ENCODE measurements at places on chromosomes 12 and 14.

GRCh38 chr12:124454352-124454725, 113.1 kb downstream of the NCOR2 start:
- DNase-seq, result no peak

GRCh38 chr14:30295980-30296379, 263.0 kb upstream of the G2E3 start:
- DNase-seq, result no peak

DNA sequence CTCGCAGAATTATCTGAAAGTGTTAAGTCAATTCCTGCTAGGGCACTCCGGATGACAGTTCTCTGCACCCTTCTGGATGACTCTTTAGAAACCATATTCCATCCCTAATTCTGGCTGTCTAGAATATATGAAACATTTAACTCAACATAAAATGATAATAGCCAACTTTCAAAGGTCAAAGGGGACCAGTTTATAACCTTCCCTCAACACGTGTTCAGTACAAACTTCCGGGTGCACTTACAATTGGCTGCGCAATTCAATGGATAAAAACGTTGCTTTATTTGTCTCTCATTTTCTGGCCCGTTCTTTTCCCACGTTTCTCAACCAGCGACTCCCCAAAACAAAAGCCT, 1.3 kb downstream of the SBNO1 start:
- no peak for DNase-seq

- peak; percentile 12 for DNase-seq
These were observed 93.1 kb upstream of the EVL start for GRCh38 chr14:99971941-99972747.

DNA sequence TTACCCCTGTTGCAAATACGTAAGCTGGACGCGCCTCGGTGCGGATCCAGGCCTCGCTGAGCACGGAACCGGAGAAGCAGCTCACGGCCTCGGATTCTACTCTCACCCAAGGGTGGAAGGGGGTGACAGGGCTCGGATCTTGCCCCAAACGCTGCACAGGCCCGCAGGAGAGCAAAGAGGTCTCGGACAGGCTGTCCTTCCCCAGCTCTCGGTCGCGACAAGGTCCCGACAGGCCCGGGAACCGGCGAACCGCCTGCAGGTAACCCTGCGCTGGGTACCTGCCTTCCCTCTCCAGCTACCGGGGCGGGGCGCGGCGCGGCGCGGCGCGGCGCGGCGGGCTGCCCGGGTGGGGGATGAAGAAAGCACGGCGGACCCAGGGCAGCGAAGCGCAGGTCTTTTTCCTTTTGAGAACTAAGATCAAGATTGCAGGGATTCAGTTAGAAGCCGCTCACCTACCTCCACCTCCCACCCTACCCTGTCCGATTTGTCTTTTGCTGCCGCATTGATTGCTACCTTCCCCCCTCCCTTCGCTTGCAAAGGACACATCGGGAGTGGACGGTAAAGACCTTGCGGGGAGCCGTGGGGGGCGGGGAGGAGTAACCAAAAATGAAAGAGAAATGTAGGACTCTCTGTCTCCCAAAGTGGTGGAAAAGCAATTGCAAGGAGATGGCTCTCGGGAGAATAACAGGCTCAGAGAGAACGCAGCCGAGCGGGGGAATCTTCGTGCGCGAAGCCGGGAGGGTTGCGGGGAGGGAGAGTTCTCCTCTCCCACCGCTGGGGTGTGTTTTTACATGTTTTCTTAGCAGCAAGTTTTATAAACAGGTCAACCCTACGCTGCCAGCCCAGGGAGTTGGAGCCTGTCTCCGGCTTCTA, 8.4 kb upstream of the TBX3 start:
- DNase-seq, result no peak

- no peak for DNase-seq
These were observed 26.4 kb downstream of the MOK start for GRCh38 chr14:102278631-102278935.

GRCh38 chr12:9388379-9388778, 180.2 kb upstream of the PZP start:
- no peak for DNase-seq

- no peak for DNase-seq
These were observed 54.6 kb downstream of the NUAK1 start for GRCh38 chr12:106084014-106084671.

GRCh38 chr14:98175881-98176280, 1096.1 kb downstream of the BCL11B start:
- DNase-seq, result no peak

- no peak for DNase-seq
These were observed 151.0 kb downstream of the EPS8 start for GRCh38 chr12:15638231-15638630.

DNA sequence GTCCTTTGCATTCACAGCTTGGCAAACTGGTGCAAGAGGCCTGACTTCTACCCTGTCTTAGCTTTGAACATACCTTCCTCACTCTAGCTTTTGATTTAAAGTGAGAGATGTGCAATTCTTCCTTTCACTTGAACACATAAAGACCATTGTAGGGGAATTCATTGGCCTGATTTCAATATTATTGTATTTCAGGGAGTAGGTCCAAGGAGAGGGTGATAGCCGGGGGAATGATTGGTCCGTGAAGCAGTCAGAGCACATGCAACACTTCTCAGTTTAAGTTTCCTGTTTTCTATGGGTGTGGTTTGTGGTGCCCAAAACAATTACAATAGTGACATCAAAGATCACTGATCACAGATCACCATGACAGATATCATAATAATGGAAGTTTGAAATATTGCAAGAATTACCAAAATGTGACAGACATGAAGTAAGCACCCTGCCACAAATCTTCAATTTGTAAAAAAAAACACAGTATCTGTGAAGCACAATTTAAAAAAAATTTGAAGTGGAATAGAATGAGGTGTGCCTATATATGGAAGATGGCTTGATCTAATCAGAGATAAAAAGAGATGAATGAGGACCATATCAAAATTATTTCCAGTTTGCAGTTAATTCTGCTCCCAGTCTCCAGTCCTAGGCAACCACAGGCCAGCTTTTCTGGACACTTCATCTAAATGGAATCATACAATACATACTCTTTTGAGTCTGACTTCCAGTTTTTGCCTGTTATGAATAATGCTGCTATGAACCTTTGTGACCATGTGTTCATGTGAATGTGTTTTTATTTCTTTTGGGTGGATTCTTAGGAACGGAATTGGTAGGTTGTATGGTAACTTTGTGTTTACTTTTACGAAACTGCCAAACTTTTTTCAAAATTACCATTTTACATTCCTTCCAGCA, 23.2 kb downstream of the BORCS5 start:
- DNase-seq, result peak; percentile 8

DNA sequence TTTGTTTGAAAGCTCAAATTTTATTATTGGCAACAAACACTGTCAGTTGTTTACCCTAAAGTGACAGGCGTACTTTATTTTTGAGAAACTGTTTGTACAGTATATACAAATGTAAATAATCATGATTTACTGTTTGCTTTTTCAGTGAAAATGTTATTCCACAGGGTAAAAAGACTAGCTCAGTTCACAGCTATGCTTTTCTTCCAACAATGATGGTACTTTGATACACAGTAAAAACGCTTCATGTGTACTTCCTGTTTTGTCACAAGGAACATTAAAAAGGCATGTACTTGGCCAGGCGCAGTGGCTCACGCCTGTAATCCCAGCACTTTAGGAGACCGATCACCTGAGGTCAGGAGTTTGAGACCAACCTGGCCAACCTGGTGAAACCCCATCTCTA, 53.7 kb downstream of the MON2 start:
- DNase-seq, result no peak

DNA sequence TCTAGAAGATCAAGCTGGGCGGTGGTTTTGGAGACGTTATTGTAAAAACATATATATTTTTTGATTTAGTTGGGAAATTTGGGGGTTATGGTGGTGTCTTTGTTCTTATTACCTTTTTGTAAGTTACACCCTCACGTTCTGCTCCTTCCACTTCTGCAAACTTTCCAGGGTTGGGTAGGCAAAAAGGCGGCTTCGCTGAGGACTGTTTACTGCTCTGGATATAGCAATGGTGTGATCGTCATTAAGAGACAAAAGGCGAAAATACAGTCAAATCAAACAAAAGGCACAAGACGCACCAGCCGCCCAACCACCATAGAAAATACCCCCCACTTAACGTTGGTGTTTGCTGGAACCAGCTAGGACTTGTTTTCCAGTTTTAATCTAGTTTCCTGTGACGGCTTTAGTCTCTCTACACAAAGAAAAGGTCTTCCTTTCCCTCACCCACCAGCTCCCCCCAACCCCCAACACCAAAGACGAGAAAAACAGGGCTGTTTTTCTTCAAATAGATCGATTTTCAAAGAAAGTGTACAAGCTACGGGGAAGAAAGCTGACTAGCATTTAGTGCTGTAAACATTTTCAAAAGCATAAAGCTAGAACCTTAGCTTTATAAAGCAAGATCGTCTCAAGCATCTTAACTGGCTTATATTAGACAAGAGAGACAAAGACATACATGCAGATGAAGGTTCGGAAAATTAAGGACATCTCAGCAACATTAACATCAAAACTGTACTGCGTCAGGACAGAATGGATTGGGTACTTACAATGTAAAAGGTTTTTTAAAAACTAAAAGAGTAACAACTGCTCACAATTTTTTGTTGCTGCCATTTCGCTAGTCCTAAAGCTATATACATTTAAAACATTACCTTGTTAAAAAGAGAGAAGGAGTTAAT, 2.0 kb upstream of the SETD1B start:
- DNase-seq, result no peak

DNA sequence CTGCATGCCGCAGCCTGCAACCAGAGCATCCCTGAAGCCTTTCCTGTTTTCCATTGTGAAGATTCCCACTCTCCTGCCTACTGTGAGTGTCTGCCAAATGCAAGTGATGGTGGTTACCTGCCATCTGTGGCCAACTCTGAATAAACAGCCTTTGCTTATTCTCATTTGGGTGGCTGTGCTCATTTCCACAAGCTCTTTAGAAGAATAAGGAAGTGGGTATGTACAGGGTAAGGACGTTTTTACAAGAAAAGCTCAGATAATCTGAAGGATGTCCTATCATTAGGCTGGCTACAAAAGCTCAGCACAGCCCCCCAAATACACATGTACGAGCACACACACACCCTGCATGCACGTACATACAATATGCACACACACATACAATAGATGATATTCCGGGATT, 7.3 kb upstream of the RNASE1 start:
- DNase-seq, result no peak

DNA sequence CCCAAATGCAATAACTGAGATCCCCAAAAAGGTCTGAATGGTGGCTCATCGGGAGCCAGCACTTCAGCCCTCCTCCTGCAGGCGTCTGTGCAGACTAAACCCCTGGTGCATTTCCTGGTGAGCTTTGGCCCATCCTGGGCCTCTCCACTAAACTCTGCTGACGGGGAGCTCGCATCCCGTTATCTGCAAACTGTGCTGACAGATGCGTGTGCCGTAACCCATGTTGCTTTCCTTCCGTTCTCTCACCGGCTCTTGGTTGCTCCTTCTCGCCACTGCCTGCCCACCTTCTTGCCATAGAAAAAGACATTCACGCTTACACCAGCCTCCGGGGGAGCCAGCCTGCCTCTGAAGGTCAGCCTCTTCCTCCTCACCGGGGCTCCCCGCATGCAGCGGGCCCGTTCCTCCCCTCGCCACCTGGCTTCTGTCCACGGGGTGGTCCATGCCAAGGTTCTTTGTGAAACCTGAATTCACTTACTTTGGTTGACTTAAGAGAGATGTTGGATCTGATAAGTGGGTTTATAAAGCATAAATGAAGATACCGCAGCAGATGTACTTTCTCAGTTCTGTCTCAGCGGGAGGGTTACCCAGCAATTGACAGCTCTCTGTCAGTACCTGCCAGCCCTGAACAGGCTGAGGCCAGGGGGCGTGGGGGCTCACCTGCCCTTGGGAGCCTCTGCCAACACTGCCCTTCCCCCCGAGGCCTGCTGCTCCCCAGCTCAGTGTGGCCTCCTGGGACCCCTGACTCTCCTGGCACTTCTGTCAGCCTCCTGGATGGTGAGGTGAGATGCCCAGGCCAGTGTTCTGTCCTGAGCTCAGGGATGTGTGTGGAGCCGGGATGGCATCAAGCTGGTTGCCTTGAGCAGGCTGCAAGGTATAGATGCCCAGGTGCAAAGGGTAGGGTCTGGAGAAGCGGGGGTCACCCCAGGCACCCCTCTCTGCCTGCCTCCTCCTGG, 14.2 kb downstream of the ZFYVE21 start:
- no peak for DNase-seq

DNA sequence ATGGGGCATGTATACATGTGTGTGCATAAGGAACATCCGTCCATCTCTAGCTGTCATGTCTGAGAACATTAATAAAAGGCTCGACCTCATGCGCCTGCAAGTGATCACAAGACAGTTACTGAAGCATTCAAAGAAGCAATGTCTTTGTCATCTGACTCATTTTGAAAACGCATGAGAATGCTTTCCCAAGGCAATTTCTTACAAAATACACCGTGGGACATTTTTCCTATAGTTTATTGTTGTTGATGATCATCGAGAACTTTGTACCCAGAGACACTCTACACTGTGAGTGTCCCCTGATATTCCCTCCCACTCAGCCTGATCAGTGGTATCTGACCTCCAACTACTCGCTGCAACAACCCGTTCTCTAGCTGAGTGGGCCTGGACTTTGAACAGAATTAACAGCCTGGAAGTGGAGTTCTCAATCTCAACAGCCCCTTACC, 68.1 kb downstream of the ETV6 start:
- DNase-seq, result no peak

DNA sequence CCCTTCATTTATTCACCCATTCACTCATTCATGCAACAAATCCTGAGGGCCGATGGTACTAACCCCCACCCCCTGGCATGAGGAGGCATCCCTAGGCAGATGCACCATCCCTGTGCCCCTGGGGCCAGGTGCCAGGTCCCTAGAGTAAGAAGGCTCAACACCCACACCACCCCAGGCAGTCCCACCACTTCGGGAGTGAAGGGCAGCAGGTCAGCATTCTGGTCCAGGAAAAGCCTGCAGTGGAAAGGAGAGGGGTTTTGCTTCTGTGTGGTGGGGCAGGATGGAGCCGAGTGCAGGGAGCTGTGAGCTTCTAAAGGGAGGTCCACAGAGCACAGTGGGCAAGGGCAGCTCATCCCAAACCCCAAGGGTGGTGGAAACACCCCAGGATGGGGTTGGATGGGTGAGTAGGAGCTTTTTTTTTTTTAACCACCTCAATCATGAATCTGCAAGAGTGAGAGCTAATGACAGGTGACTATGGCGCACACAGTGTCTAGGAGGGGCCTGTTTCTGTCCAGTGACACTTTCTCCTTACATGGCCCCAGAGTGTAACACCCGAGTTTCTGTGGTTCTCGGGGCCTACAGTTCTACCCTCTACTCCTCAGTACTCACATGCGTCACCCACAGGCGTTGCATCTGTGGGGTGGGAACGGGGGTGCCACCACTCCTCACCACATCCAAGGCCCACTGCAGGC, 414.3 kb downstream of the TMEM121 start:
- DNase-seq, result no peak

DNA sequence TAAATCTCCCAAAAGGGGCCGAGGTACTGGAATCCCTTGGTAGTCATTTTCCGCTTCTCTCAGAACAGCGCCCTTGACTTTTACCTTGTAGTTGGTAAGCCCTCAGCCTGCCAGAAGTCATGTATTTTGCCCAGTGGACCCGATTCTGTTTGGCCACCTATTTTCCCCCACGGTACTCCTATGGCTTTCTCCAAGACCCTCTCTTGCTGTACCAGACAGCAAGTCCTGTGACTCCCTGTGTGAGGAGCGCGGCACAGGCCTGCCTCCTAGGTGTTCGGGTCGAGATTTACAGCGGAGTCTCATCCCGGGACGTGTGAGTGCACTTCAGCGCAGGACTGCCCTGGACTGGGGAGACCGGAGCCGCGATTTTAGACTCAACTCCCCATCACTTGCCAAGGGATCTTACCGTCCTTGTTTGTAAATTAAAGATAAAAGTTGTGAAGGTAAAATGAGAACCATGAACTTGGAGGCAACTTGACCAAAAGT, 1.1 kb upstream of the MBD6 start:
- DNase-seq, result no peak
